Cerebellar nuclear complex (tissue), 1 donor: ENCODE measurements at places on chromosomes 5 and 9.

DNA sequence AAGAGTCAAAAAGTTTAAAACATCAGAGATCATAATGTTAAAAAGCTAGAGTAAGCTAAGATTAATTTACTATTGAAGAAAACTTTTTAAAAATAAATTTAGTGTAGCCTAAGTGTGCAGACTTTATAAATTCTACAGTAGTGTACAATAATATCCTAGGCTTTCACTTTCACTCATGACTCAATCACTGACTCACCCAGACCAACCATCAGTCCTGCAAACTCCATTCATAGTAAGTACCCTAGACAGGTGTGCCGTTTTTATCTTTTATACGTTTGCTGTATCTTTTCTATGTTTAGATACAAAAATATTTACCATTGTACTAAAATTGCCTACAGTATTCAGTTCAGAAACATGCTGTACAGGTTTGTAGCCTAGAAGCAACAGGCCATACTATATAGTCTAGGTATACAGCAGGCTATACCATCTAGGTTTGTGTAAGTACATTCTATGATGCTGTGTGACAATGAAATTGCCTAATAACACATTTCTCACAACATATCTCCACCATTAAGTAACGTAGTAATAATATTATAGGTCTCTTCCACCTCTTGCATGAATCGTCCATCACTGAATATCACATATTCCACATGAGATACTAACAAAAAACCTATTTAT lies 59.2 kb downstream of the MEGF9 start:
- DNase-seq = no peak

DNA sequence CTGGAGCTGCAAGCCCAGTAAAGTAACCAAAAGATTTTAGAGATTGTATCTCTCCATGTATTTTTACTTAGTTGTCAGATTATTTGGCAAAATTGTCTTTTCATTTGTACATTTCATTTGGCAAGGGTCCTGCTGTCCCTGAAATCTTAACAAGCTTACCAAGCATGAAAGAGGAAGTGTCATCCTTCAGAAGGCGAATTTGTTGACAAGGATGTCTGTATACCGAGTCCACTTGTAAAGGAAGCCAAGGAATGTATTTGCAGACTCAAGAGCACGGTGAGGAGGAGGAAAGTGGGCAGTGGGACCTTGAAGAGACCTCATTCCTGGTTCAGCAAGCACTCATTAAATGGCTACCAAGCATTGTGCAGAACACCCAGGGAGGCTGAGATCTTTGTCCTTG lies 7.5 kb upstream of the OTULINL start:
- DNase-seq = no peak

GRCh38 chr5:96702503-96703383 lies 40.6 kb downstream of the CAST start:
- DNase-seq = peak; percentile 47

DNA sequence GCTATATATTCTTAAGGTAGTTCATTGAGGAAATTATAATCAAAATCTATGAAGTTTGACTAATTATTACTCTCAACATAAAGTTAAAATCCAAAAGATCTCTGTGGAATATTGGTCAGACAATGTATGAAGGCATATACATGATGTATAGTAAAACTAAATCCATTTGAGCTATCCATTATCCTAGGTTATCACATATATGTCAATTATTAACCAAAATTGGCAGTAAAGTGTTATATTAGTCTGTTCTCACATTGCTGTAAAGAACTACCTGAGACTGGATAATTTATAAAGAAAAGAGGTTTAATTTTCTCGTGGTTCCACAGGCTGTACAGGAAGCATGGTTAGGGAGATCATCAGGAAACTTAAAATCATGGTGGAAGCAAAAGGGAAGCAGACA lies 511.7 kb upstream of the SGCD start:
- DNase-seq = no peak

- DNase-seq = no peak
These were observed 1896.9 kb upstream of the CDH6 start for GRCh38 chr5:29296548-29296947.

GRCh38 chr9:121376214-121376830 lies 6.3 kb upstream of the STOM start:
- no peak for DNase-seq

DNA sequence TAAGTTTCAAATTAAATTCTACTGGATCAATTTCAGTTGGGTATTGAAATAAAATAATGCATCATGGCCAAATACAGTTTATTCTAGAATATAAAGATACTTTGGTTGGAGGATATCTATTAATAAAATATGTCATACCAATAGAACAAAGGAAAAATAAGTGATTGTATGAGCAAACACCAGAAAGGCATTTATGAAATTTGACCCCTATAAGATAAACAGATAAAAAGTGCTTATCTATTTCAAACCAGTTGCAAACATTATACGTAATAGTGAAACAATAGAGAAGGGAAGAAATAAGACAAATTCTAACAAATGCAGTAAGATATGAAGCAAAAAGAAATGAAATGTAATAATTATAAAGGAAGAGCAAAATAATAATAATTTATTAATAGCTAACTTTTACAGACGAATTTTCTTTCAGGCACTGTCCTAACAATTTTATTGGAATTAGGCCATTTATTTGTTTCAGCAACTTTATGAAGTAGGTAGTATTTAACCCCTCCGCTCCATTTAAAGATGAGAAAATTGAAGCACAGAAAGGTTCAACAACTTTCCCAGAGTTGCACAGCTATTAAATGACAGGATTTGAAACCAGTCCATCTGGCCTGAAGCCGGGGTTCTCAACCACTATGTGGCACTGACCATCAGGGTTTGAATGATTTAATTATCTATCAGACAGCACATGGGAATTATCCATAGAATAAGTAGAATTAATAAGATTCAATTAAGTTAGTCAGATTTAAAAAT lies 20.8 kb downstream of the ANKRD55 start:
- no peak for DNase-seq

GRCh38 chr9:137592767-137593166 lies 2.5 kb upstream of the ZMYND19 start:
- no peak for DNase-seq

GRCh38 chr9:87683751-87684626 lies 41.9 kb upstream of the CTSL start:
- no peak for DNase-seq

GRCh38 chr5:178325679-178326373 lies 93.2 kb upstream of the PHYKPL start:
- no peak for DNase-seq

- DNase-seq = no peak
These were observed 37.4 kb downstream of the WWC1 start for GRCh38 chr5:168328814-168329213.

DNA sequence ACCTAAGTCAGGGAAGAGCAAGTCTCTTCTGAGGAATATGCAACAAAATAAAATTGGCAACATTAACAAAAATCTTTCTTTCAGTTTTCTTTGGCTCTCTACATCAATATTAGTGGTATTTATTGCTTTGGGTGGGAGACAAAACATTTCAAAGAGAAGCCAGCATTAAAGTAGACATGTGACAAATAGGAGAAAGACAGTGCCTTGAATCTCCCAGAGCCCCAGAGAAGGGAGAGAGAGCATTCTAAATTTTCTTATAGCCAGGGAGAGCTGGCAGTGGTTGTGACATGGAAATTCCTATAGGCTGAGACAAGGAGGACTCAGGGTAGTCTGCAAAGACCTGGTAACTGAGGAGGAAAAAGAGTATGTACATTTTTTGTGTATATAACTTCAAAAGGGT lies 79.4 kb upstream of the NREP start:
- no peak for DNase-seq

DNA sequence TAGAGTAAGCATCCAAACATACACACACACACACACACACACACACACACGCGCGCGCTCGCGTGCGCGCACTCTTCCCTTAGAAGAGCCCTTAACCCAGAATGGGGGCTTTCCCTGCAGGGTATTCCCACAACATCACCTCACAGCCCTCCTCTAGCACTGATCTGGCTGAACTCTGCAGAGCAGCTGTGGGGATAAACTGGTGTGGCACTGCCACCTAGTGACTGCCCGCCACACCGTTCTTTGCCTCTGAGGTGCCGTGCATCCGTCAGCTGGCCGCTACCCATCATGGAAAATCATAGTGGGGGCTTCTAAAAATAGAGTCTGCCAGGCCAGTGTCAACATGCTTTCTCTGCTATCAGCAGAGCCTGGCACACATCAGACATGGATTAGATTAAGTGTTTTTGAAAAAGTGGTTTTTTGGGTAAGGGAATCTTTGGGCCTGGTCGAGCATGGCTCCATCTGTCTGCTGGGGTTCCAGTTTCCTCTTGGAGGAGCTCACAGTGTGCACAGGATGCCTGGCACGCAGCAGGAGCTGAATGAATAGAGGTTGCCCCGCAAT lies 88.1 kb downstream of the KCNN2 start:
- no peak for DNase-seq

- DNase-seq = no peak
These were observed 24.9 kb downstream of the HK3 start for GRCh38 chr5:176874198-176874780.

DNA sequence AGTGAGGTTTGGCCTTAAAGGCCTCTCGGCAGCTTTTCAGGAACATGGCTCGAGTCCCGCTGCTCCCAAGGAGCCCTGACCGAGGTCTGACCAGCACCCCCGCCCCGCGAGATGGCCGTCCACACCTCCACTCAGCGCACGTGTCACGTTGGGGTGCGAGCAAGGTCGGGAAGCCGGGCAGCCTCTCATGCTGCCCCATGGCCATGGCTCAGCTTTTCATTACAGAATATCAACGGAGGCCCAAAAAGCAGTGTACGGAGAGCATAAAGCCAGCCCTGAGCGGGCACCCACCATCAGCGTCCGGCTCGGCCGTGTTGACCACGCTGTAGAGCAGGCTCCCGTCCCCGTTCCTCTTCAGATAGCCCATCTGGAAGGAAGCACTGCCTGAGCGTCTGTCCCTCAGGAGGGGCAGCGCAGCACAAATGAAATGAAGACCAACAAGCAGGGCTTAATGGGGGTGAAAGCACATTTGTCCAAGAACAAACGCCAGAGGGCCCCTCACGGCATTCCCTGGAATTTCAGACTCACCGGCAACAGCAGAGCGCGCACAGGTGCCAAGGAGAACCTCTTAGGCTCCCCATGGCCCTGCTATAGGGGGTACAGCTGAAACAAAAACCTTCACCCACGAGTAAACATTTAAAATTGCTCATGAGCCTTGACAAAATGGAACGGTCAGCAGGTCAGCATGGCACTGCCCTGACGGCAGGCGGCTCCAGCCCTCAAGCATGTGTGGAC lies 11.6 kb downstream of the BRD9 start:
- DNase-seq = no peak

DNA sequence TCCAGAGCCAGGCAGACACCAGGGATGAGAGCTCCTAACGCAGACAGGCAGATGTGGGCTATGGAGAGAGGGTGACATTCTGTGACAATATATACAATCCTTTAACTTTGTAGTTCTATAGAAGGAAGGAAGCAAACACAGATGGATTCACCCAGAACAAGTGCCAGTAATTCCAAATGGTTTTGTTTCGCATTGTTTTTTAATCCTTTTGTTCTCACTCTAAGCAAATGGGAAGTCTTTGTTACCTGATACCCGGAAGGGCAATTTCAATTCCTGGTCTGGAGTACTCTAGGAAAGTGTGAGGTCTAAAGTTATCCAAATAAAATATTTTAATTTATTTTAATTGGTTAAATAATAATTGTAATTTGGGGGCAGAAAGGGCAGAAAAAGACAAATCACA lies 2.5 kb downstream of the FRMD3 start:
- no peak for DNase-seq

DNA sequence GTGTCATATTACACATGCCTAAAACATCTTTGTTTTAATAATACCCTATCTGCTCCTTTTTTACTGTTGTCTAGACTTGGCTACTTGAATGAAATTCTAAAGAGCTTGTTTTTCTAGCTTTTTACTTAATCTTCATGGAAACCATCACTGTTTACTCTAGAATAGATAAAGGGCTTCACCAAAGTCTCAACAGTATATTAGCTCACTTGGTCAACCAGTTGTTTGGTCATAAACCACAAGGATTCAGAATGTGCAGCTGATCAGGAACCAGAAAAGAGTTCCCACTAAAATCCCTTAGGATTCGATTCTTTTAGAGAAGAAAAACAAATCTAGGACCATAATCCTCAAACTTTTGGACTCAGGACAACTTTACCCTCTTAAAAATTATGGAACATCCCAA lies 38.0 kb downstream of the CDO1 start:
- no peak for DNase-seq

DNA sequence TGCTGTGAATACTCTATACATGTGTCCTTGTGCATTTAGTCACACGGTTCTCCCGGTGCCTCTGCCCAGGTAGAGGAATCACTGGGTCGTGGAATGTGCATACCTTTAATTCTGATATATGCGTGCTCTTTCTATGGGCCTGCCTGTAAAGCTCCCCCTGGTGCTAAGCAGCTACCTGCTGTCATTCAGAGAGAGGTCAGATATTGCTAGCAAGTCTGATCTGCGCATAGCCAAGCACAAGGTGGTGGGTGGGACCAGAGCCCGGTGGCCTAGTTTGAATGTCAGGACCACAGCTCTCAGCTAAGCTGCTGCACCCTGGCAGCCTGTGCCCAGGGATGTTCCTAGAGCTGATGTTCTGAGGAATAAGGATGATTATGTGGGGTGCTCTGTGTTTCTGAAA lies 33.4 kb downstream of the TJP2 start:
- no peak for DNase-seq

GRCh38 chr9:5793812-5794211 lies 39.1 kb downstream of the ERMP1 start:
- DNase-seq = no peak

DNA sequence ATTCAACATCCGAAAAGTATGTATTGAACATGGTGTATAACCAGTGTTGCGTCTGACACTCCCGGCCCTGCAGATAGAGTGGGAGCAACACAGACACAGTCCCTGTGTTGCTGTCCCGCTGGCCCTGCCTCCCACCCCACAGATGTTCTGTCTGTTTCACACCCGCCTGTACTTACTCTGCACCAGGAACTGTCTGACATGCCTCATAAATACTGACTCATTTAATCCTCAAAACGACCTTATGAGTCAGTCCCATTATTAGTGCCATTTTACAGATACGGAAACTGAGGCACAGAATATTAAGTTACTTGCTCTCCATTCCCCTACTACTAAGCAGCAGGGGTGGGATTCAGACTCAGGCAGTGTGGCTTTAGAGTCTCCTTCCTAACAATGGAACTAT lies 109.8 kb upstream of the NFIL3 start:
- no peak for DNase-seq

GRCh38 chr9:3337515-3338225 lies 188.1 kb downstream of the RFX3 start:
- DNase-seq = no peak

DNA sequence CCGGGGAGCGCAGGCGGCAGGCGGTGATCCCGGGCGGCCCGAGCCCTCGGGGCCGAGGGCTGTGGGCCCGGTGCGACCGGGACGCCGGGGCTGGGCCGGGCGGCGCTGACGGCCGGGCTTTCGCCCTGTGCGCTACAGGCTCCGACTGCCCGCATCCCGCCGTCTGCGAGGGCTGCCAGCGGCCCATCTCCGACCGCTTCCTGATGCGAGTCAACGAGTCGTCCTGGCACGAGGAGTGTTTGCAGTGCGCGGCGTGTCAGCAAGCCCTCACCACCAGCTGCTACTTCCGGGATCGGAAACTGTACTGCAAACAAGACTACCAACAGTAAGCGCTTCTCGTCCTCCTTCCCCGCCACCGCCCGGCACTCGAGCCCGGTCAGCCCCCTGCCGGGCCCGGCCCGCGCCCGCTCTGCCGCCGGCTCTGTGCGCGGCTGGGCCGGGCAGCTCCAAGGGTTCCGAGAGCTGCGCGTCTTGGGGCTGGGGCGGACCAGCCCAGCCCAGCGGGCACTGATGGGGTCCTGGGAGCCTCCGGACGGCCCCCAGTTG lies 1.6 kb downstream of the LMX1B start:
- DNase-seq = no peak
